Stimulated activated CD4-positive, alpha-beta T cell treated with anti-CD3 and anti-CD28 coated beads, TNF-alpha, amount 100 ng/mL, for 4 hours (primary cell): ENCODE measurements at places on chromosomes 4 and X.

DNA sequence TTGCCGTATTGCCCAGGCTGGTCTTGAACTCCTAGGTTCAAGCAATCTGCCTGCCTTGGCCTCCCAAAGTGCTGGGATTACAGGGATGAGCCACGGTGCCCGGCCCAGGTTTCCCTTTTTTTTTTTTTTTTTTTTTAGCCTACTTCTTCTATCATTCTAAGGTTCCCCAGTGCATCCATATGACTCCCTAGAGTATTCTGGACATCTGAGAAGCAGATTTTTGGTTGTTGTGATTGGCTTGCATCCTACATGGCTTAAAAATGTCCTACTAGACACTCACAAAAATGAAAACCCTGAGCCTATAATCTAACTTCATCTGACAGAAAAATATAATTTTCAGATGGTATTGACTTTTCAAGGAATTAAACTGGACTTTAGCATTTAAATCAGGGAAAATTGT, 41.7 kb downstream of the SMIM14 start:
- no peak for DNase-seq

GRCh38 chrX:16979226-16979625, 32.8 kb downstream of the REPS2 start:
- no peak for DNase-seq

DNA sequence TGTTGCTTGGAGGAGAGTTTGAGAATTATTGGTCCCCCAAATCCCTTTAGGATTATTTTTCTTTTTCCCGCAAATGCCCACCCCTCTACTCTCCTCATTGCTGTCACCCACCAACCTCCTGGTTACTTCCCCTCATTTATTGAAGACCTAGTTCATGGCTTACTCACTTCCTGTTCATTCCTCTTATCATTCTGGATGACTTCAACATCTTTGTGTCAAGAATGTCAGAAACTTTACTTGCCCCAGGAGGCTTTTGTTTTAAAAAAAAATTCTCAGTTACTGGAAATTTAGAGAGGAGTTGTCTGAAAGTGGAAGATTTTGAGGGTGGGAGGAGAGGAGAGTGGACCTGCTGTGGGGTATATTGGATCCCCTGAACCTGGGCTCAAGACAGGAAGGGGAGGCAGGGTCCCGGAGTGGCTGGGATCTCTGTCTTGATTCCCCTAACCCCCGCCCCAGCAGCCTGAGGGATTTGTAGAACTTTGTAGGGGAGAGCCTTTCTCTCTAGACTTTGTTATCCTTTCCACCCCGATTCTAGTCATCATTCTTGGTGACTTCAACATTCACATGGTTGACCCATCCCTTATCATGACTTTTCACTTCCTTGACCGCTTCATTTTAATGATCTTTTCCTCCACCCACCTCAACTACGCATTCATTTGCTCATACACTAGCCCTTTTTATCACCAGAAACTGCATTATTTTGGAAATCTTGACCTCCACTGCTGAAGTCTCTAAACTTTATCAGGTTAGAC, 69.9 kb upstream of the ESX1 start:
- no peak for DNase-seq

DNA sequence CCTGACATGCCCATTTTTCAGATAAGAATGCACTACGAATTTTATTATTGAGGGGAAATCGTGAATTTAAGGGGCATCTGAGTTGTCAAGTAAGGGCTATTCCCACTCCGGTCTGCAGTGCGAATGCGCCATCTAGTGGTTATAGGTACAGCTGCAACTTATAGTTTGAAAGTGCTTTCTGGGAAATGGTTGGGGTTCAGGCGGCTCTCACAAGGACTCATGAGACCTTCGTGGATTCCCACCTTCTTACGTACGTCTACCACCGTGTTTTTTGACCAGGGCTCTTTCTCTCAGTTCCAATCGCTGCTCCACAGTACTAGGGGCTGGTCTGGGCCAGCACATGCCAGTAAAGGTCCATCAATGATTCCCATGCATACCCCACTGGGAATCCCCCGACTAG, 12.3 kb downstream of the MSL3 start:
- no peak for DNase-seq

DNA sequence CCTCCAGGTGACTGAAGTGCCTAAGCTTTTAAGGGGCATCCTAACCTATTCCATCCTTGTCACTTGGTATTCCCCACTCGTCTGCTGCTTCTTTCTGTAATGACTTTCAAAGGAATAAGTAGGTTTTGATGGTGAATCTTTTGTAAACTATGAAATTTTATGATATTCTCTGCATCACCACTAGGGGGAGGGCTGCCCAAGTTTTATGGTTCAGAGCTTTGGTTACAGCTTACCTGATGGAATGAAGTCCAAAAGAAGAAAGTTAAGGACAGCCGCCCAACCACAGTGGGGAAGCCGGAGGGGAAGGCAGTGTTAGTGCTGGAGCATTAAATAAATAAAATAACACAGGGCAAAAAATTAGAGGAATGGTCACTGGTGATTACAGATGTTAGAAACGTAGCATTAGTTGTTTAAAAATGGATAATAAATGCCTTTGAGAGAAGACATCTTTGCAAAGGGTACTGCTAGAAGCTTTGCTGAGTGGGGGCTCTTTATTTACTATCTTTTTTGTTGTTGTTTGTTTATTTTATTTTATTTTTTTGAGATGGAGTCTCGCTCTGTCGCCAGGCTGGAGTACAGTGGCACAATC, 204.9 kb downstream of the GBA3 start:
- no peak for DNase-seq

DNA sequence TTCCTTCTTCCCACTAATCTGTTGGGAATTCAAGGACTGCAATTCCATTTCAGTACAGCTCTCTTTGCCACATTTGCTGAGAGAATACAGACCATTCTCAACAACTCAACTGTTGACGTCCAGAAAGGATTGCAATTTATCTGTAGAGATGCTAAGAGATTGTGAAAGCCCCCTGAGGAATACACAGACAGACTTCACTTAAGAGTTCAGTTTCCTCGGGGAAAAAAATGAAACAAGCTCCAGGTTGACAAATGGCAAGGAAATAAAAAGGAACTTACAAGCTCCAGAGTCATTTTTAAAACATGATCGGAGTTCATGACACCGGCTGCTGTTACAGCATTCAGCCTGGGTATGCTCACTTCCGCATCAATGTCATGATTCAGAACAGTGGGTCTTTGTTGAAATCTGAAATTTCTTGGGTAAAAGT, 13.8 kb downstream of the TLR10 start:
- no peak for DNase-seq

DNA sequence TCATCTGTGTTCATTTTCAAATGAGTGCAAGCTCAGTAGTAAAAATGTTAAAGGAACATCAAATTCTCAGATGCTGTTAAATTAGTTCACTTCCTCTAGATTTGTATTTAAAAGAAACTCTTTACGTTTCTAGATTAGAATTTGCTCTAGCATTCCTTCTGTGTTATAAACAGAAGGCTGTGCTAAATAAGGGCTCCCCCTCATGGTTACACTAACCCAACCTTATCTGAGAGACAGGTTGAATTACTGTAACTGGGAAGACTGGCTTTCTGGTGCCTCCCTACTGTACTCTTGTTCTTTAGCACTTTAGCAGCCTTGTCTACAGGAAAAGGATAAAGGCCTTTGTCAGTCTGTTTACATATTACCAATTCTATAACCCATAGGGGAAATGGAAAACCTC, 56.8 kb downstream of the RXFP1 start:
- DNase-seq, result no peak

DNA sequence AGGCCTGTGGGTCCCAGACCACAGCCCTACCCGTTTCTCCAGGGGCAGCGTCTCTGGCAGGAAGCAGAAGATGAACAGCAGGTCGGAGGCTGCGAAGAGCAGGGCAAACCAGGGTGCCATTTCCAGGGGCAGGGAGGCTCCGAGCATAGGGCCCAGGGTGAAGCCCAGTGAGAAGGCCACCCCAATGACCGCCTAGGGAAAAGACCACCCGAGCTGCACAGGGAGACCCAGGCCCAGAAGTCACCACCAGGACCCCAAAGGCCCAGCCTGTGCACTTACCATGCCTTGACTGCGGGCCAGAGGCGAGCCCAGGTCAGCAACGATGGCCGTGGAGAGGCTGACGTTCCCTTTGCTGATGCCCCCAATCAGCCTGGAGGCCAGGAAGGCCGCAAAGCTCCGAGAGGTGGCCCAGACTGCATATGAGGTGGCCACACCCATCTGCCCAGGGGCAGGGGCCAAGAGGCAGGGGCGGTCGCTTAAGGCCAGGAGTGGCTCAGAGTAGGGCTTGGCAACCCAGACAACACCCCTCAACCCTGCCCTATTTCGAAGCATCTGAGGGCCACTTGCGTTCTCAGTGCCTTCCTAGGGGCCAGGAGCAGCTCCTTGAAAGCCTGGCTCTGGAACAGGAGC, 30.8 kb downstream of the NOP14 start:
- no peak for DNase-seq

- DNase-seq, result no peak
Measured at GRCh38 chr4:180636696-180637404, 1606.4 kb upstream of the TENM3 start.

DNA sequence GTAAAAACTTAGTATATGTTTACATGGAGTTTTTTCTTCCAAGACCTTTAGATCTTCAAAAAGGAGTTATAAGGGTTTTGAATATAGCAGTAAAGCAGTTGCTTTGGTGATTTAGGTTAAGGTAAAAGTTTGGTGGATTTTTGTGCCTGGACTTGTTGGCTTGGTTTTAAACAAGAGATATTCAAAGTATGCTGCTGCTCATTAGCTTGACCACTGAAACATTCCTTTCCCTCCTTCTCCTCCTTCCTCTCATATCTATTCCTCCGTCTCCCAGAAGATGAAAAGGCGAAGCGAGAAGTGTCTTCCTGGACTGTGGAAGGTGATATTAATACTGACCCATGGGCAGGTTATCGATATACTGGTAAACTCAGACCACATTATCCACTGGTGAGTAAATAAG, 38.4 kb downstream of the METAP1 start:
- DNase-seq, result no peak

GRCh38 chrX:150256297-150256650, 106.8 kb upstream of the MAMLD1 start:
- DNase-seq, result no peak

DNA sequence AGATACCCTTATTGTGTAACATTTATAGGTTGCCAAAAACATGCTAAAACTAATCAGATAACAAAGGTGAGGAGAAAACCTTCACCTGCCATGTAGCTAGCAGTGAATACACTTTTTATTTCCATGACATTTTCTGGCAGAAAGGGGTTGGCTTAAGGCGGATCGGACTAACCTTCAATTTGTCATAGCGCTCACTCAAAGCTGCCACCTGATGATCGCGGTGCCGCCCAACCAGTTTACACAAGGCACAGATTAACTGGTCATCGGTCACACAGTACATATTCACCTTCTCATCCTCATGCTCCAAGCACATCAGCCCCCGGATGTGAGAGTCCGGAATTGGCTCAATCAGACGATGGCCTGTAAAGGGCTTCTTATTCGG, 53.7 kb downstream of the MID1 start:
- DNase-seq, result no peak

DNA sequence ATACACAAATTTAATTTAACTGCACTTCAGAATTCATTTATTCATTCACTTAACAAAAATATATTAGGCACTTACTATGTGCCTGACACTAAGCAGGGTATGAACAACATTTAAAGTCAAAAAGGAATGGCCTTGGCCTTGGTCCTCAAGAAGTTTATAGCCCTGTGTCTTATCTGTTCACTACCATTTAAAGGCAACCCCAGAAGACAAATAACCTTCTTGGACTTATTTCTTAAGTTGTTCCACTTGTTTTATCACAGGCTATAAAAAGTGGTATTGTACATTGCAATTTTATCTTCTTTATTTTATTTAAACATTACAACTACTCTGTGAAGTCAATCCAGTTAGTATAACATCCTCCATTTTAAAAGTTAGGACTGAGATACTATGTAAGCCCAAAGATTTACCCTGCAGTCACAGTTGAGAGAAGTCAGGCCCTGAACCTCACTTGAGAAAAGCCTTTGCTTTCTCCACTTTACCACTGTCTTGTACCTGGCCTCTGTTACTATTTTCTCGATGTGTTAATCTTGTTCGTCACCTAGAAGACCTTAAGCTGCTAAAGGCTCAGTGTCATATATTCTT, 305.6 kb upstream of the DIPK2B start:
- no peak for DNase-seq

DNA sequence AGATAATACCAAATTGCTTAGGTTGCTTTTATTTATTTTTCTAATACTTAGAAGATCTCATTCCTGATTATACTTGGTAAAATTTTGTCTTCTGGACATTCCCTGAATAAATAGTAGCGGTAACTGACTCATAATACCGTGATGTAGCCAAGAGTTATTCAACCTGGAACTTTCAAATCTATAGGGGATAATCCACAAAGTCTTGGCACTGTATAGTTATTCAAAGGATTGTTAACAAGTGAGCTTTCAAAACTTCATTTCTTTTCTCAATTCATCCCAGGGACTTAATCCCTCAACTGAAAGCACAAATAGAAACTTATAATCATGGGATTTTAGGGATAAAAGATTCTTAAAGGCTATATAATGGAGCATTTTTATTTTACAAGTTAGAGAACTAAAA, 1383.3 kb downstream of the FAM133A start:
- DNase-seq, result no peak

GRCh38 chr4:186473933-186474332, 81.4 kb downstream of the MTNR1A start:
- DNase-seq, result no peak

DNA sequence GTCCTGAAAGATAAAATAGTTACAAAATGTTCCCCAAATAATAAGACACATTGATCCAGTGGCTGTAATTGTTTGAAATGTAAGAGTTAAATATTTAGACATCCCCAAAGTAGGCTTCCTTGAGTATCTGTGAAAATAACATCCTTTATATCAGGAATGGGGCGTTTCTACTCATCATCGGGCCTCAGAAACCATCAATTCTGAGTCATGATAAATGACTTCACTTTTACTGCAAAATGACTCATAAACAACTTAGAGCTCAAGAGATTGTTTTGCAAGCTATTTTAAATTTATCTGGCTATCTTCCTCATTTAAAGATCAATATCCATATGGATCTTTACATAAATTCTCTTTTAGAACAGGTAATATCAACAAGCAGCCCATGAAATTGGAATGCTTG, 369.4 kb upstream of the CNKSR2 start:
- DNase-seq, result no peak

GRCh38 chrX:12984603-12985319, 9.9 kb downstream of the TMSB4X start:
- no peak for DNase-seq

GRCh38 chrX:101171883-101172400, 47.6 kb upstream of the DRP2 start:
- no peak for DNase-seq

DNA sequence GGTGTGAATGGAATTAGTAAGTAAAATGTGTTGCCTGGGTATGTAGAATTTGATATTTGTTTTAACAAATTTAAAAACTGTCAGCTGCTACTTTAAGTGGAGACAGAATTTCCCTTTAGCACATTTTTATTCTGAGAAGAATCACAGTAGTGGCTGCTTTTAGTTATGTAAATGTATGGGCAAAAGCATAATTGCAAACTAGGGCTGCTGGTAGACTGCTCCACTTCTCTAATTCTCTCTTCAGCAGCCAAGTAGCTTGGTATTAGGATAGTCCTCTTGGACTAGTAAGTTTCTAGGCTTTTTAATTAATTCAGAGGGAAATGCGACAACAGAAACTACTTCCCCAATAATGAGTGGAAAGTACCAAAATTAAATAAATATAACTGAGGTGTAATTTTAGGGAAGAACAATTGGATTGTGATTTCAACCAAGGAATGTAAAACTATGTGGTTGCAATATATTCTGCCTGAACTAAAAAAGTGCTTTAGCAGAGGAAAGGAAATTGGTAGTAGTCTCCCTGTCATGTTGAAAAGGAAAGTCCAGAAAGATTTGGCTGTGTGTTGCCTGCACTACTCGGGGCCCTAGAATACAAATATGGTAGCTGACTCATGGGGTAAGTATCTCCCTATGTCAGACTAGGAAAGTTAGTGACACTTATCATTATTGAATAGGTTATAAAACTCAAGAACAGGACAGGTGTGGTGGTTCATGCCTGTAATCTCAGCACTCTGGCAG, 9.2 kb upstream of the EIF4E start:
- no peak for DNase-seq
